ENCODE measurements at places on chromosomes 4 and X.

- DNase-seq = no peak
These were observed 5.1 kb downstream of the SEPTIN6 start for GRCh38 chrX:119687661-119688413.

GRCh38 chrX:41275661-41276609 is 58.0 kb upstream of the DDX3X start:
- DNase-seq = peak; percentile 73

DNA sequence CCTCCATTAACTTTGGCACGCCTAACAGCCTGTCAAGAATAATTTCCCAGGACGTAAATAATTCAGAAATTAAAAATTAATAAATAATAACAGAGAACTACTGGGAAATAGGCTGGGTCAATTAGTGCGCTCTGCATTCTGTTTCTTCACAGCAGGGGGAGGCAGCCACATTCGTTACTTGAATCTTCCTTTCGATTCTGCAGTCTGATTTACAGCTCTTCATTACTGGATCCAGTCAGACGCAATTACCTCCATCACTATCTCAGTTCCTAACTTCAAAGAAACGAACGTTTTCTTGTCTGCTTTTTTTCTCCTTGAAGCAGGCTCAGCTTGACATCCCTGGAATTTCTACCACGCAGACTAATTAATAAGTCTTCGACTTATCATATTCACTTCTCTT is 9.0 kb upstream of the RPL34 start:
- no peak for DNase-seq

DNA sequence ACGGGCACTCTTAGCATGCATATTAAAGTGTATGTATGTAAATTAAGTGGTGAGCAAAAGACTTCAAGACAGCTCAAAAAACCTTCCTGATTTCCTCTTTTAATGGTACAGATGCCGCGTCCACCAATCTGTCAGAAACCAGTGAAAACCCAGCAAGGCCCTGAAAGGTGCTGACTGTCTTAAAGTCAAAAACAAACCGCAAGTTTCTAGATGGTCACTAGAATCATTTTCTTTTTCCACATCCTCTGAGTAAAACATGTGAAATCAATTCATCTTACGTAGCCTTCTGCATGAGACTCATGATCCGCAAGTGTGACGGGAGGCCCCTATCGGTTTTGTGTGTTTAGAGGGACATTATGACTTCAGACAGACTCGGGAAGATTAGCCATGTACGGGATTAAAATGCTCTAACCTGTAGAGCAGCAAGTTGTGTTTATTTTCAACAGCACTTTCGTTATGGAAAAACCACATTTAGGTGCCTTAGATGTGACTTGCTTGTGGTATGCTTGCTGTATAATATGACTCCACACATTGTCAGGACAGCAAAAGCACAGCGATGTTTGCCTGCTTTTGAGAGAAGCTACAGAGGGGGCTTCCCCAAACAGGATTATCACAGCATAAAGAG is 88.2 kb upstream of the STS start:
- DNase-seq = no peak

DNA sequence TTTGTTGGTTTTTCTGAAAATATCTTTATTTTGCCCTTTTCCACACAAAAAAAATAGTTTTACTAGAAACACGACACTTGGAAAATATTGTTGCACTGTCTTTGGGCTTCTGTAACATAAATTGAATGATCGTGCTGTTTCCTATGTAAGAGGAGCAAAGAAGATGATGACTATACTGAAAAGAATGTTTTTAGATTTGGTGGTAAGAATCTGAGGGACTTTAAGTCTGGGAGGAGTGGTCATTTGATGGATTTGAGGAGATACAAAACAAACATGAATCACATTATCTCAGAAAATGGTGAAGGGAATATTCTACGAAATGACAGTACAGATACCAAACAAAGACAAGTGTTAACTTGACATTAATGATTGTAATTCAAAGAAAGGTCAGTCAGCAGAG is 328.8 kb downstream of the ADAM29 start:
- DNase-seq = no peak
